Stimulated activated CD4-positive, alpha-beta T cell treated with anti-CD3 and anti-CD28 coated beads, Interleukin-12 subunit alpha, Interleukin-12 subunit beta, amount 100 ng/mL, for 24 hours (primary cell): ENCODE measurements at places on chromosomes 6 and 20.

DNA sequence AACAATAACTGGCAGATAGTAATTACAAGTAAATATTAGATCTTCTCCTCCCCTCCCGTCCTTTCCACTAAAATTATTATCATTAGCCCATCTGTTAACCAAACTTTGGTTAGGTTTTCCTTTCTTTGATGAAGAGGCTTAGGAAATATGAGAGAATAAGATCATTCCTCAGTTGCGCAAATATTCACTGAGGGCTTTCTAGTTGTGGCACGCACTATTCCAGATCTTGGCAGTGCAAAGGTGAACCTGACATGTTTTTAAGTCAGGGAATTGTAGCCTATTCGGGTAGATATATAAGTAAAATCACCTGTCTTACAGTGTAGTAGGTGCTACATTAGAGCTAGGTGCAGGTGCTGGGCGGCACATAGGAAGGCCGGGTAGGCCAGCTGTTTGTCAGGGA lies 31.1 kb downstream of the RNF217 start:
- DNase-seq, result no peak

DNA sequence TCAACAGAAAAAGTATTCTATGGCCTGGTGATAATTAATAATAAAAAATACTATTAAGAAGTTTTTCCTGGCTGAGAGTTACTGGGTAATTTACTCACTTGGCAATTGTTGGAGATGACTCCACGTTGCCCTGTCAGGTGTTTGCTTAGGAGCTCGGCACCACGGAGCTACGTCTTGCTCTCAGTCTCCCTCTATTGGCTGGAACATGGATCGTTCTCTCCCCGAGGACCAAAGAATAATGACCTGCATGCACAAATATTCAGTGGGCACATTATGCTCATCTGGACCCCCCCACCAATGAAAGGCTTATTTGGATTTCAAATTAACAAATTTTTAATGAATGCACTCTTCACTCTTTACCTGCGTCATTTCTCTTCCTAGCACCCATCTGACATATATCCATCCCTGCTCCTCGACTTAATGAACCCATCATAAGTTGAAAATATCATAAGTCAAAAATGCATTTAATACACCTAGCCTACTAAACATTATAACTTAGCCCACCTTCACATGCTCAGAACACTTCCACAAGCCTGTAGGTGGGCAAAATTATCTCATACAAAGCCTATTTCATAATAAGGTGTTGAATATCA lies 71.0 kb upstream of the CD83 start:
- DNase-seq, result peak; percentile 35

DNA sequence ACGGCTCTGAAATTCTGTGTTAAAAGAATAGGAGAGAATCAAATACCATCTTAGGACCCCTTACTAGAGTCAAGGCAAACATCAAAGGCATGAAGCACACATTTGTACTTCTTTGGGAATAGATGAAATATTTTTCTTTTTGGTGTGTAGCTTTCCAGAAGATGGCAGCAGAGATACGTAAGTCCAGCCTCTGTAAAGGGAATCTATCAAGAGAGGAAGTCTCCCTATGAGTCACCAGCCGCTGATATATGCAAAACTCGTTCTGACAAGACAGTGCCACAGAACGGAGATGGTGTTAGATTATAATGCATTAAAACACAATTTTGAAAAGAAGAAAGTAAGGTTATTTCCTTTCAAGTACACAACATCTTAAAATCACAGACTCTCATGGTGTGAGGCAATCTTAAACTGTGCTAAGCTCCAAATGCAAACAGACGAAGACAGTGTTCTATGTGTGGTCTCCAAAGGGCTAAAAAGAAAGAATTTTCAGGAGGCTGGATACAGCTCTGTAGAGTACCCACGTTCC lies 120.0 kb upstream of the AGPAT4 start:
- peak; percentile 16 for DNase-seq

GRCh38 chr6:119760046-119760445 lies 410.5 kb upstream of the MAN1A1 start:
- DNase-seq, result no peak

- DNase-seq, result no peak
Observed at GRCh38 chr6:41604006-41604405, 34.3 kb upstream of the MDFI start.

- no peak for DNase-seq
Observed at GRCh38 chr20:36854348-36855240, 21.3 kb upstream of the TLDC2 start.

GRCh38 chr6:31952140-31952805 lies 6.4 kb downstream of the CFB start:
- DNase-seq, result peak; percentile 17

DNA sequence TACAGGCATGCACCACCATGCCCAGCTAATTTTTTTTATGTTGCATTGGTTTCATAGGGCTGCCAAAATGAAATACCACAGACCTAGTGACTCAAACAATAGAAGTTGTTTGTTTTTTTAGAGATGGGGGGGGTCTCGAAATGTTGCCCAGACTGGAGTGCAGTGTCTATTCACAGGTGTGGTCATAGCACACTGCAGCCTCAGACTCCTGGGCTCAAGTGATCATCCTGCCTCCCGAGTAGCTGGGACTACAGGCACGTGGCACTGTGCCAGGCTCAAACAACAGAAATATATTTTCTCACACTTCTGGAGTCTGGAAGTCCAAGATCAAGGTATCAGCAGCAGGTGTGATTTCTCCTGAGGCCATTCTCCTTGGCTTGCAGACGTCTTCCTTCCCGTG lies 6.6 kb upstream of the SLC16A10 start:
- DNase-seq, result no peak

DNA sequence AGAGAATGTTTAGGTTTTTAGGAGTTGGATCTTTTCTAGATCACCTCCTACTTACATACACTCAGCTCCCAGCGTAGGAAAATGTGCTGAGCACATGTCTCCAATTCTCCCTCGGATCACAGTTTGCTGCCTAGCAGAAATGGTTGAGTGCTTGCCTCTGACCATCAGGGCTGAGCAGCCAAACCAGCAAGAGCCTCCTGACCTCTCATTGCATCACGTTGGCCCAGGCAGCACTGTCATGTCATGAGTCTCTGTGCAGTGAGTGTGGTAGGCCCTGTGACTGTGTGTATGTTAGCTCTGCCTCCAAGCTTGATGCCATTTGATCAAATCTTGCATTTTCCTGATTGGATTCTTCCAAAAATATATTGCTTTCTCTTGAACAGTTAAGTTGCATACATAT lies 112.0 kb downstream of the LRRC1 start:
- no peak for DNase-seq

DNA sequence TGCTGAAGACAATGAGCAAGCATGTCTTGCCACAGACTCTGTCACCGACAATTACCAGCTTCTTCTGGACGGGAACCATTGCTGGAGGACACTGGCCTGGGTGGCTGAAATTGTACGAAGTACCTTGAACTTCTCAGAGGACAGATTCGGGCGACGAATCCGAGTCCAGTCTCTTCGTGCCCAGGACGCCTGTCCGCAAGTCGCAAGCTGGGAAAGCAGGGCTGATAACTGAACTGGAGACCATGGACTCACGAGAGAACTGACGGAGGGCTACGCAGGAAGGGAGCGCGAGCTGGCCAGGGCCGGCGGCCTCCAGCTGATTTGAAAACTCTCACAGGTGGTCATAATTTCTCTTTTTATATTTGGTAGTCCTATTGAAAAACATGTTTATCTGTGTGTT lies 1229.5 kb upstream of the MAP3K7 start:
- DNase-seq, result no peak

GRCh38 chr6:164469276-164469949 lies 840.0 kb downstream of the C6orf118 start:
- DNase-seq, result no peak

- DNase-seq, result no peak
Observed at GRCh38 chr20:44758247-44759101, 12.8 kb downstream of the KCNK15 start.

DNA sequence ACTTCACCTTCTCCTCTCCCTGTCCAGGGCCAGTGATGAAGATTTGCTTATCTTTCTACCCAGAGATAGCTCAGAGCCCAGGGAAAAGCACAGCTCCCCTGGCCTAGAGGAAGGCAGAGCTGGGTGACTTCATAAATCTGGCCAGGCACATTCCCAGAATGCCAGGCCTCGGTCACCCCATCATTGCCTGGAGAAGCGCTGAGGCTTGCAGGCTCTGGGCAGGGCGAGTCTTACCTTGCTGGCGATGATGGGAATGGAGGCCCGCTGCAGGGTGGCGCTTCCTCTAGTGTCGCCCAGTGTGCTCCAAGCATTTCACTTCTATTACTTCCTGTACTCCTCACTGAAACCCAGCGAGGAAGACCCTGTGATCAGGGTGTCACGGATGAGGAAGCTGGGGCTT lies 60.1 kb downstream of the DAAM2 start:
- no peak for DNase-seq

DNA sequence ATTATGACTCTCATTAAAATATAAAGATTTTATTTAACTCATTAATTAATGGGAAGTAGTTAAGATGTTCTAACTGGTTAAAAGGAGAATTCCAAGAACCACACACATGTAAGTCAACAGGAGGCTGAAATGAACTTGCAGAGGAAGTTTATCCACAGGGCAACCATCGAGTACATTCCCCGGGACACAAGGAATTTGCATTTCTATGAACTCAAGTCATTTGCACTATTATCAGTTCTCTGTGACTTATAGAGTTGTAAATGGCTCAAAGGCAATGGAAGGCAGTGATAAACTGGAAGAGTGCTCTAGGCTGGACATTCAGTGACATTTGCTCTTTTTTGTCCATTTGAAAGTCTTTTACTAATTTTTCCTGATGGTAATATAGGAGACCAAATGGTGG lies 97.4 kb downstream of the SNX5 start:
- no peak for DNase-seq

- DNase-seq, result no peak
Observed at GRCh38 chr6:54315656-54316055, 7.4 kb downstream of the TINAG start.
